ENCODE measurements at places on chromosomes 13 and 19. TPM values are rescaled to one million over a fixed set of nuclear protein-coding genes. Genes with fewer than 3 reads are reported as not detected.

The OR4F17 gene
- not detected for total RNA-seq

DNA sequence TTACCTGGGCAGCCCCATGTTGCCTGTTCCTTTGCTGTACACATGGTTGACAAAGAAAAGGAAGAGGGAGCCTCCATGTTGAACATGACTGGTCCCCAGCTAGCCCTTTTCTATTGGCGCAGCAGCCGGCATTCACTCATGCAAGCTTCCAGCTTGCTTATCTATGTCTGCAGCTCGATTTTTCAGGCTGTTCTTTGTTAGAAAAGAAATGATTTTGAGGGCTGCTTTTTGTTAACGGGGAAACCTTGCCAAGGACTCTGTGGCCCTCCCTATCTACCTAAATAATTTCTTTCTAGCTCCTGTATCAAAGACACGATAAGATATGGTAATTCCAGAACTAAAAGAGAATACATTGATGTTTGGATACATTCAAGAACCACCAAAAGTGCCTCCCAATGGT, 20.4 kb upstream of the ADGRE2 start:
- no peaks in the 10 kb centered on the region for H3K36me3 ChIP-seq
- H3K27ac ChIP-seq, result no peak overlapping the region
- no peaks in the 10 kb centered on the region for H3K4me1 ChIP-seq
- H3K27me3 ChIP-seq, result no peaks in the 10 kb centered on the region
- no peak overlapping the region for H3K4me3 ChIP-seq
- no peak for DNase-seq

DNA sequence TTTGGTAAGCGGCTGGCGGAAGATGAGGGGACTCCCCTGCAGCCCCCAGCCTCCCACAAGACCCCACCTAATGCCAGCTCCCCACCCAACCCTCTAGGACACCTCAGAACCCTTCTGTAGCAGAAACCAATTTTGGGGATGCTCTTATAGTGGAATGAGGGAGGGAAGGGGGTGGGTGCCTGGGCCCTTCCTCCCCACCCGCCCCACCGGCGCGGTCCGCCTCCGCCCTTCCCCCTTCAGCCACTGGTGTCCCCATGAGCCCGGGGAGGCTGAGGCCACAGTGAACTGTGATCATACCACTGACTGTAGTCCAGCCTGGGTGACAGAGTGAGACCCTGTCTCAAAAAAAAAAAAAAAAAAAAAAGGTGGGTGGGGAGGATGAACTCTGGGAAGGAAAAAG, 16.2 kb downstream of the TLE6 start:
- H3K27me3 ChIP-seq, result no peaks in the 10 kb centered on the region
- no peaks in the 10 kb centered on the region for H3K4me1 ChIP-seq
- no peak for DNase-seq
- no peak overlapping the region for H3K4me3 ChIP-seq
- H3K27ac ChIP-seq, result no peak overlapping the region

DNA sequence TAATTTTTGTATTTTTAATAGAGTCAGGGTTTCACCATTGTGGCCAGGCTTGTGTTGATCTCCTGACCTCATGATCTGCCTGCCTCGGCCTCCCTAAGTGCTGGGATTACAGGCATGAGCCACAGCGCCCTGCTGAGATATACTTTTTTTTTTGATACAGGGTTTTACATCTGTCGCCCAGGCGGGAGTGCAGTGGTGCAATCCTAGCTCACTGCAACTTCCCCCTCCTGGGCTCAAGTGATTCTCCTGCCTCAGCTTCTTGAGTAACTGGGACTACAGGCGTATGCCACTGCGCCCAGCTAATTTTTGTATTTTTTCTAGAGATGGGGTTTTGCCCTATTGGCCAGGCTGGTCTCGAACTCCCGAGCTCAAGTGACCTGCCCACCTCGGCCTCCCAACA, 2.0 kb downstream of the COLGALT1 start:
- H3K27ac ChIP-seq, result no peak overlapping the region
- peaks cover 28% of the 10 kb centered on the region for H3K4me1 ChIP-seq
- no peak for DNase-seq
- peaks cover 41% of the 10 kb centered on the region for H3K36me3 ChIP-seq
- H3K27me3 ChIP-seq, result no peaks in the 10 kb centered on the region
- H3K4me3 ChIP-seq, result no peak overlapping the region

GRCh38 chr13:23687614-23688013, 117.4 kb downstream of the TNFRSF19 start:
- H3K27ac ChIP-seq, result no peak overlapping the region
- H3K36me3 ChIP-seq, result no peaks in the 10 kb centered on the region
- no peaks in the 10 kb centered on the region for H3K27me3 ChIP-seq
- H3K4me3 ChIP-seq, result no peak overlapping the region

Data from upper lobe of right lung (tissue), 1 donor.